ENCODE measurements at places on chromosomes 1 and 21. TPM values are rescaled to one million over a fixed set of nuclear protein-coding genes. Genes with fewer than 3 reads are reported as not detected.

LEMD1 gene
- total RNA-seq, result 2.3 TPM

ZBTB37 gene
- 10.7 TPM for total RNA-seq

TMEM240 gene
- not detected for total RNA-seq

SRGAP2C gene
- 8.4 TPM for total RNA-seq

ALPL gene
- total RNA-seq, result not detected

CFAP45 gene
- not detected for total RNA-seq

LCE1F gene
- total RNA-seq, result not detected

- H3K27ac ChIP-seq, result no peak overlapping the region
- H3K36me3 ChIP-seq, result no peaks in the 10 kb centered on the region
- H3K4me1 ChIP-seq, result peaks cover 45% of the 10 kb centered on the region
- H3K27me3 ChIP-seq, result peaks cover 2% of the 10 kb centered on the region
- no peak overlapping the region for H3K4me3 ChIP-seq
- DNase-seq, result no peak
These were observed 3.0 kb downstream of the TENT5B start for GRCh38 chr1:27009601-27010197.

GRCh38 chr1:117606649-117607430, 992 bp downstream of the TENT5C start:
- peaks cover 22% of the 10 kb centered on the region for H3K27me3 ChIP-seq
- H3K36me3 ChIP-seq, result no peaks in the 10 kb centered on the region
- H3K4me3 ChIP-seq, result peak overlapping the region; percentile 67
- DNase-seq, result no peak
- peaks cover 18% of the 10 kb centered on the region for H3K4me1 ChIP-seq

GRCh38 chr1:51799372-51799771, 79.2 kb downstream of the NRDC start:
- DNase-seq, result no peak
- peaks cover 3% of the 10 kb centered on the region for H3K36me3 ChIP-seq
- no peak overlapping the region for H3K4me3 ChIP-seq
- H3K4me1 ChIP-seq, result no peaks in the 10 kb centered on the region
- no peak overlapping the region for H3K27ac ChIP-seq
- no peaks in the 10 kb centered on the region for H3K27me3 ChIP-seq

DNA sequence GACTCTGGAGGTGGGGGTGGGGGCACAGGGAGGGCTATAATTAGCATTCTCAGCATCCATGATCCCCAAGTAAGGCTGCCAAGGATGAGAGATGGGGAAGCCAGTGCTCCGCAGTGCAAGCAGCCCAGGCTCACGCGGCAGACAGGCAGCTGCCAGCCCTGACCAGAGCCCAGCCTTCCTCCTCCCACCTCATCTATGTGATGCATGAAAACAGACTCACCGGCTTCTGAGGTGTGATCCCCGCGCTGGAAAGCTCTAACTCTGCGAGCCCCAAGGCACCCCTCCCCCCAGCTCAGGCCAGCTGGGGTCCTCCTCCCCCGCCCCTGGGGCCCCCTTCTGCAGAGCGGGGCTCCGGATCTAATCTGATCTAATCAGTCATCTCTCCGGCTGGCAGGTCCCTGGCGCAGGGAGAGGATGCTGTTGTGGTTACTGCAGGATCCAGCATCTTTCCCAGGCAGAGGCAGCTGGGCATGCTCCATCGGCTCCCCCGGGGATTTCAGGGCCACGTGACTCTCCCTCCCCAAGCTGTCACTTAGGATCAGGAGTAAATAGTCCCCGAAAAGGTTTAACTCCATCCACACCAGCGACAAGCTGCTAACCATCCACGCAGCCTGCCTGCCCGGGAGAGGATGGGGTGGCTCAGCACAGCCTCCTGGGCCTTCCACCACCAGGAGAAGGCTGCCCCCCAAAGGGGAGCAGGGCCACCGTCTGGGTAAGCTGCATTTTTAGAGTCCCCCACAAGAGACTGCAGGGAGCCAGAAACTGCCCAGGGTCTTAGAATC, at the start of gene PLEKHA6:
Gene PLEKHA6 (minus strand): TSS at position 456 of the 782 bp plus-strand sequence. CDS start 86,202 bp downstream, outside the sequence.
- H3K4me3 ChIP-seq, result no peak within 1 kb of the TSS
- H3K27me3 ChIP-seq, result no peaks in the 10 kb centered on the region
- no peak within 1 kb of the TSS for H3K27ac ChIP-seq
- no peaks in the 10 kb centered on the region for H3K36me3 ChIP-seq
- no peak for DNase-seq
- peaks cover 16% of the 10 kb centered on the region for H3K4me1 ChIP-seq

DNA sequence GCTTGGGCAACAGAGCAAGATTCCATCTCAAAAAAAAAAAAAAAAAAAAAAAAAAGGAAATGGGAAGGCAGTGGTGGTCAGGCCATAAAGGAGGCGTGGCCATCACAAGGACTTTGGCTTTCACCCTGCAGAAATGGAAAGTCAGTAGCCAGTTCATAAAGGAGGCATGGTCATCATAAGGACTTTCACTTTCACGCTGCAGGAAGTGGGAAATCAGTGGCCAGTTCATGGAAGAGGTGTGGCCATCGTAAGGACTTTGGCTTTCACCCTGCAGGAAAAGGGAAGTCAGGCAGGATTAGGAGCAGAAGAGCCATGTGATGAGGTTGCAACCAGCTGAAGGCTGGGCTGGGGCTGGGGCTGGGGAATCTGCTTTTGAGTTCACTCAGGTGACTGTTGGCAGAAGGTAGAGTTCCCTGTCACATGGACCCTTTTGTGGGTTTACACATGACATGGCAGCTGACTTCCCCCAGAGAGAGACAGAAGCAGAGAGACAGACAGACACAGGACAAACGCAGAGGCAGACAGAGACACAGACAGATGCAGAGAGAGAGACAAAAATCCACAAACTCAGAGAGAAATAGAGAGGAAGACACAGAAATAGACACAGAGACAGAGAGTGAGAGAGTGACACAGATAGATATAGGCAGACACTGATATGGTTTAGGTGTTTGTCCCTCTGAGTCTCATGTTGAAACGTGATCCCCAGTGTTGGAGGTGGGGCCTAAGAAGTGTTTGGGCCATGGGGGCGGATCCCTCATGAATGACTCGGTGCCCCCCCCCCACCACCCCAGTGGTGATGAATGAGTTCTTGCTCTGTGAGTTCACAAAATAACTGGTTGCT, 263.9 kb upstream of the KAZN start:
- H3K4me1 ChIP-seq, result no peaks in the 10 kb centered on the region
- H3K27me3 ChIP-seq, result no peaks in the 10 kb centered on the region
- H3K36me3 ChIP-seq, result no peaks in the 10 kb centered on the region
- no peak overlapping the region for H3K4me3 ChIP-seq
- no peak overlapping the region for H3K27ac ChIP-seq

Data from HepG2 (cell line).